ENCODE measurements at places on chromosomes 2 and 18. TPM values are rescaled to one million over a fixed set of nuclear protein-coding genes. Genes with fewer than 3 reads are reported as not detected.
A peak's percentile ranks its signal among the peaks of the same experiment; 100 is the strongest.

- peak; percentile 62 for DNase-seq
Measured at GRCh38 chr2:173854840-173855239, 110.3 kb downstream of the SP3 start.

DNA sequence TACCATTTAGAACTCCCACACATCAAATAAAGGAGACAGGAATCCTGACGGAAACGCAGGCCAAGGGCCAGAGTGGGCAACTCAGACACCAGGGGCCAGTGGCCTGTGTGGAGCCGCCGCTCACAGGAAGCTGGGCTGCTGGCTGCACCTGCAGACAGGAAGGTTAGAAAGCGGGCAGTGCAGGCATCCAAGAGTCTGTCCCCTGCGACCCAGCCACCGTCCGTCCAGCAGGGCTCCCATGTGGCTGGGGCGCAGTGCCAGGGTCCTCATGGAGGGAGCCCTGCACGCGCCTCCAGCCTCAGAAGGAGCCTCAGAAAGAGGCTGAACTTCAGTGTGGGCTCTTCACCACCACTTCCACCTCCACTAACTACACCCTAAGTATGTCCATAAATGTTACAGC lies 2.5 kb upstream of the ANO7 start:
- no peak for DNase-seq

GRCh38 chr18:48021273-48021914 lies 90.9 kb upstream of the SMAD2 start:
- no peak for DNase-seq

DNA sequence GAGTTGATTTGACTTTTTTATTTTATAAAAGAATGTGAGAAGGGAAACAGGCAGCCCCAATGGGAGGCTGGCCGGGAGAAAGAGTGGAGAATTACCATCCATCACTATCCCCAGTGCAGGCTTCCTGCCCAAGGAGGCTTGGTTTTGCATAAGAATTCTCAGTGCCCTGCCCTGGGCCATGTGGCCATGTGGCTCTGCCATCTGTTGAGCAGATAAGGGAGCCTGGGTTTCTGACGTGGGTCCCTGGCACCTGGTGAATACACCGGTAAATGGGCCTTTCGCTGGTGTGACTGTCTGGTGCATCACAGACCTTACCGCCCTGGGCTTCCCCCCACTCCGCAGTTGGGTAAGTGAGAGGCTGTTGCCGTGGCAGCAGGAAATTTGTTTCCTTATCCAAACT lies 54.5 kb upstream of the TMEM163 start:
- no peak for DNase-seq

GRCh38 chr2:8576525-8577167 lies 105.2 kb upstream of the ID2 start:
- no peak for DNase-seq

DNA sequence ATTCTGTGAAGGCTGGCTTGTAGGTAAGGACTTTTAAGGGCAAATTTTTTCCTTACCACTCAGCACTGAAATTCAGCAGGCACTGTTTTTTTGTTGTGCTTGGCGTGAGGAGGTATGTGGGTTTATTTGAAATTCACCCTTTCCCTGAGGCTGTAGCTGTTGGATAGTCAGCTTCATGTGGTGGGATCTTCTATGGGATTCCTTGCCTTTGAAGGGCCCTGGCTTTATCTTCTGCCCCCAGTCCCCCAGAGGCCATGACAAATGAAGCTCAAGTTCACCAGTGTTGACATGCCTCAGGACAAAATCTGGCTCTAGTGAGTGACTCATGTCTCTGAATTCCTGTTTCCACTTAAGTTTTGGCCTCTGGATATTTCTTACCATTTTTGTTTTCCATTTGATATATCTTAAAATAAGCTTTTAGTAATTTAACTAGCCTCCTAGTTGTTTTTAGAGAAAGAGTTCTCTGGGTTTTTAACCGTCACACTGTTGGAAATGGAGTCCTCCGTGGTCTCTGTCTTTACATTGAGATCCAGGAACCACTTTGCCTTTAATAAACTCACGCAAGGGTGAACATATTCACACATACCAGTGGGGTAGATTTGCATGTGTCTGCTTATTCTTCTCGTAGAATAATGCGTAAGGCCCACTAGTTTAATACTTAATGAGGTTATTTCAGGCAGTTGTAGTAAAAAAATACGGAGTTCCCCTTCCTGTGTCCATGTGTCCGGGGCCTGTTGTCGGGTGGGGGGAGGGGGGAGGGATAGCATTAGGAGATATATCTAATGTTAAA lies 211.1 kb upstream of the FAM98A start:
- DNase-seq: peak; percentile 15

DNA sequence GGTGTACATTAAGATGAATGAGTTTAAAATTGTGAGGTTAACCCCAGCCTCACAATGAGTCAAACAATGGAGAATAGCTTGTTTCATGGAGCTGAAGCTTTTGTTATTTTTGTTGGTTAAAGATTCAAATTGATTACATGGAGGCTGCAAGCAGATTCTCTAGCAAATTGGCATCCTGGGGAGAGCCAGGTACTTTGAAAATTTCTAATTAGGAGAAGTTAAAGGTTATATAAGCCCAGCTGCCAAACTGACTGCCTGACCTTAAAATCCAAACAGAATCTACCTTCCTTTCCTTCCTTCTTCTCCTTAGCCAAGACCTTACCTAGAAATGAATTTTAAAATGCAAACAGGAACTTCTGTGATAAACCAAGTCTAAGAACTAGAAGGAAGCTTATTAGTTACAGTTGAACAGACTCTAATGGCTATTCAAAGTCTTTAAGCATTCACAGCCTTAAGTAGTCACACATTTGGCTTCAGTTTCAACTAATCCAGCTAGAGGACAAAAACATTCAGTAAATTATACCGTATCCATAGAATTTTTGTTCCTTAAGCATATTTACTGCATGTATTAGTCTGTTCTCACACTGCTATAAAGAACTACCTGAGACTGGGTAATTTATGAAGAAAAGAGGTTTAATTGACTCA lies 31.5 kb upstream of the PGAP1 start:
- no peak for DNase-seq

GRCh38 chr2:224183086-224183485 lies 144.0 kb upstream of the SERPINE2 start:
- DNase-seq: no peak

DNA sequence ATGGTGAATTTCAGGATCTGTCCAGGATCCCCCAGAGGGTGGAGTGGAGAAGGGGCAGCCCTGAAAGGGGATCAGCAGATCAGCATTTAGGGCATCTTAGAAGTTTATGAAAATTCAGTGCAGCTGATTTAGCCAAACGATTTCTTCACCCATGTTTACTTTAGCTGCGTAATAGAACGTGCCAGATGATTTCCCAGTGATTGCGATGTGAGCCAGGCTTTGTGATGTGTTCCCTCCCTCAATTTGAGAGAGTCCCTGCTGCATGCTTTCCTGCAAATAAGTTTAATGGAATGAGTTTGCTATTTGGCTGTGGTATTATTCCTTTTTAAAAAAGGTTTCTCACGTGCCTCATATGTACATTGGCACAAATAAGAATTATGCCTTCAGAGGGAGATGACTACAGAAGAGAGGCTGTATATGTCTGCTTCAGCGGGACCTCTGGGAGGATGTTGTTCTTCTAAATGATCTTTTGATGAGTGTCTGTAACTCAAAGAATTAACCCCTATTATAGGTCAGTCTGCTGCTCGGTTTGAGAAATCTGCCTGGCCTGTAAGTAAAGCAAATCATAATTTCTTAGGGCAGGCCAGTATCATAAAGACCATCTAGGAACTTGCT lies 111.9 kb downstream of the MRO start:
- no peak for DNase-seq

- peak; percentile 65 for DNase-seq
Measured at GRCh38 chr2:72116081-72116533, 31.6 kb downstream of the CYP26B1 start.

DNA sequence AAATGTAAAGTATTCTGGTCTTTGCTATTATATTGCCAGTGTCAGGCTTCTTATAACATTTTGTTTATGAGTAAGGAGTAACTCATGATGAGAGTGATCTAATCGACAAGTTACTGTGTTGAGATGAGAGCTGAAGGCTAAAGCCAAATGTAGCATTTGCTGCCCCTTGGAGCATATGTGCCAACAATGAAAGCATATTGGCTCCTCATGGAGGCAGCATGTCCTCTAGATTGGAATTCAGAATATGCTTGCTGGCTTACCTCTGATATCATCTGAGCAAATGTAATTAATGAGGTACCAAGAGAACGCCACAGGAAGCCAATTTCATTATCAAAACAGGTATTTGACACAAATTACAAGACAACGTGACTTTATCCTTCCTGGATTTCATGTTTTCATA lies 781.1 kb upstream of the FSHR start:
- DNase-seq: no peak

DNA sequence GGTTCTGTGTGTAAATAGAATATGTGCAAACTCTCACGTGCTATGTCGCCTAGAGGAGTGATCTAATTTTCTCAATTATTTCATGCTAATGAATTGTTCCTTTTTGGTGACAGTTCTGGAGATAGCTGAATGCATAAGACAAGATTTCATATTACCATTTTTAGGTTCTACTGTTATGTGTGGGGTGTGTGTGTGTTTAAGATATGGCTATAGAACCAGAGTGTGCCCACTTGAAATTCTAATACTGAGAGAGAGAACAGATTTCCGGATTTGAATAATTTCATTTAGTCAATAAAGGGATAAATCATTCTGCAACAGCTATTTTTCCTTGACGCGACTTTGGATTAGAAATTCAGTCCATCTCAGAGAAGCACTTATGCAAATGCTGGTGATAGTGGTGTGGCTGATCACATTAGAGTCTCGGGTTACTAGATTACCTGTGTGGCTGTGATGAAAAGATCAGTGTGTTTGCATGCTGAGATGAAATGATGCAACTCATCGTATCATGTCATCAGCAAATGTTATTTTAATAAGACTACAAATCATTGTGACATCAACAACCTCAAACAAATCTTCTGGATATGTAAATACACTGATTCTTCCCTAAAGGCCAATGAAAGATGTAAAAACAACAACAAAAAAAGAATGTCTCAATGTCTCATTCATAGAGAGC lies 415.9 kb downstream of the EPHA4 start:
- no peak for DNase-seq

DNA sequence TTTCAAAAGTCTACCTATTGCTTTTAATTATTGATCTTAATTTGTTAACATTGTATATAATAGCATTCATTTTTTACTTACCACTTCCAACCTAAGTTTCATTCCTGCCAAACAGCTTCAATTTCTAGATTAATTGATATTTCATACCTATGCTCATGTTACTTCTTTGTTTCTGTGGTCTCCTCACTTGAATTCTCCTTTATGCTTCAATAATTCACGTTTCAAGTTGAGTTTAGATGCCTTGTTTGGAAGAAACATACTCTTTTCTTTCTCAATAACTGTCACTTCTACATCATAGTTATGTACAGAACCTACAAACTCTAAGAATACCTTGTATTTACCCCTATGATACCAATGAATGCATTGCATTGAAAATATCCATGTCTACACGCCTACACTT lies 862.2 kb upstream of the LRATD1 start:
- no peak for DNase-seq

- no peak for DNase-seq
Measured at GRCh38 chr2:183898641-183899040, 699.7 kb upstream of the ZNF804A start.

DNA sequence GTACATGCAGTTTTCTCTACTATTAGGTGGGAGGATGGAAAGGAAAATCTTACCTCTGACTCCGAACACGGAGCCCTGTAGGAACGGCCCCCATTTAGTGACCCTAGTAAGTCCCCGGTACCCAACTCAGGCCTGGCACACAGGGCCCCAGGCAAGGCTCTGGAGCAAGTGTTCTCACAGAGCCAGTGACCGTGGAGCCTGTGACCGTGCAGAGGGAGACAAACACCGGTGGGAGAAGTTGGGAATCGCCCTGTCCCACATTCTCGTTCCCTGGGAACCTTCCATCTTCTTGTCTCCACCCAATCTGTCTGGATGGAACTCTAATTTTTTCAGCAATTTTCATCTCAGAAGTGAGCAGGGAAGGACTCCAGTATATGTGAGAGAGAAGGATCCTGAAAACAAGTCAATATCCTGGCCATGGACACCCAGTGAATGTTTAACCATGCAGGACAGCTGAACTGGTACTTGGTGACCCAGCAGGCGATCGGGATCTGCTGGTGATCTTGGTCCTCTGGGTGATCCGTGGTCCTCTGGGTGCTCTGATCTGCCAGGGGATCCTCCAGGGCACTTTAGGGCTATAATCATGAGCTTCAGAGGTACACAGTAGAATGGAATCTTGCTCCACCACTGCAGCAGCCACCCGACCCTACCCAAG lies 348.6 kb upstream of the ID2 start:
- no peak for DNase-seq

- DNase-seq: no peak
Measured at GRCh38 chr2:172454404-172455120, 27.2 kb downstream of the ITGA6 start.

DNA sequence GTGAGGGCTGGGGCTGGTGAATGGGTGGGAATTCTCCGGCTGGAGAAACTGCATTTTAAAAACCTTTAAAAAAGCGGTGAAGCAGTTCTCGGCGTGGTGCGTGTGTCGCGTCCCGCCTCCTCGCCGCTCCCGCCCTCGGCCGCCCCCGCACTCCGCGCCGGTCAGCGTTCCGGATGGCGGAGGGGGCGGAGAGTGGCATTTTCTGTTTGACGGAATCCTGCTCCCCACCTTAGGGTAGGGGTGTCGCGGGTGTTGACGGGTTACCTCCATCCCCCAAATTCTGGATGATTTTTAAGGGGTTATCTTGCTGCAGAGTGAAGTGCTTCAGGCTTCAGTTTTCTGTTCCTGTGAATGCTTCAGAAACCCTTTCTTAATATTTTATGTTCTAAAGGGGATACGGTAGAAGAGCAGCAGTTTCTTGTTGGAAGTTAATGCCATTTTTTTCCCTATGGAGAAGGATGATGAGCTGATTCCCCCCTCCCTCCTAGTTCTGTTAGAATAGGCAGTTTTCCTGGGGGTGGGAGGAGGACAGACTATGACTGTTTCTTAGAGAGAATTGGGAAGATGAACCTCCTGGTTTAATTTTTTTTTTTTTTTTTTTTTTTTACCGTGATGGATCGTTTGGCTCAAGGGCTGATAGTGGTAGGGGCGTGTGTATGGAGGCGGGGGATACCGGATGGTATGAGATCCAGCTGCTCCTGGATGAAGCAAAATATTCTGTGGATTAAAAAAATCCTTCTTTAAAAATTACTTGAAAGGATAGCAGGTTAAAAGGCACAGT lies 756 bp downstream of the ABI2 start:
- DNase-seq: peak; percentile 20

DNA sequence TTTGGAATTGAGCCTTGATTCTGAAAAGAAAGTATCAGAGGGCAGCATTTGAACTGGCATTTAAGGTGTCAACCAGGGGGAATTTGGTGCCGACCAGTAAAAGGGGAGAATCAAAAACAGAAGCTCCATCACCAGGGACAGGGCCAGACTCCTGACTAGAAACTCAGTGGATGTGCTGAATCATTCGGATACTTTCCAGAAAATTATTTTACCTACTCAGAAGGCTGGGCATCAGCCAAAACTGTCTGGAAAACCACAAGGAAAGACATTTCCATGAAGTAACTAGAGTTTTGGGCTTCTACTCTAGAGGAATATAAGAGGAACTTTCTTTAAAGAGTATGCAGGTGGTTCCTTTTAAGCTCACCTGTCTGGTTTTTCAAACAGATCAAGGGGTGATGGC lies 756.6 kb downstream of the RNF144A start:
- no peak for DNase-seq

Gene PPP4R1
- total RNA-seq: 70.2 TPM

Gene TRIB2
- 31.4 TPM for total RNA-seq

Gene DSC1
- not detected for total RNA-seq

Gene TRABD2A
- 12.0 TPM for total RNA-seq

Gene LINC00305
- not detected for total RNA-seq

Gene CYBRD1
- 38.0 TPM for total RNA-seq

Gene RETREG2
- total RNA-seq: 53.3 TPM

Gene SGPP2
- total RNA-seq: not detected

Gene KLHL30
- total RNA-seq: not detected

Gene ANKRD23
- total RNA-seq: 0.58 TPM

Gene CFC1
- total RNA-seq: not detected

Gene NT5C1B
- total RNA-seq: not detected
